ENCODE measurements at places on chromosomes 3 and 15.

DNA sequence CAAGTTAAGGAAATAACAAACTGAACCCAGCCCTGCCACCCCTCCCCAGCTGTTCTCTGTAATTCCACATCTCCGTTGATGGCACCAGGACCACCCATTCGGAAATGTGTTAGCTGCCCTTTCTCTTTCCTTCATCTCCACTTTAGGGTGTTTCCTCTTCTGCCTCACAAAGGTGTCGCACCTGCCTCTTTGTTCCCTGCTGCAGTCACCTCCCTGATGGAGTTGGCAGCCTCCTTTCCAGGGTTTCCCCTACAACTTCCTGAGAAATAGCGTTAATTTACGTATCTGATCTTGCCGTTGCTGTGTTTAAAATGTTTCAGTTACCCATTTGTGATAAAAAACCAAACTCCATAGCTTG is 57.3 kb downstream of the GPR171 start:
- no peak for DNase-seq

DNA sequence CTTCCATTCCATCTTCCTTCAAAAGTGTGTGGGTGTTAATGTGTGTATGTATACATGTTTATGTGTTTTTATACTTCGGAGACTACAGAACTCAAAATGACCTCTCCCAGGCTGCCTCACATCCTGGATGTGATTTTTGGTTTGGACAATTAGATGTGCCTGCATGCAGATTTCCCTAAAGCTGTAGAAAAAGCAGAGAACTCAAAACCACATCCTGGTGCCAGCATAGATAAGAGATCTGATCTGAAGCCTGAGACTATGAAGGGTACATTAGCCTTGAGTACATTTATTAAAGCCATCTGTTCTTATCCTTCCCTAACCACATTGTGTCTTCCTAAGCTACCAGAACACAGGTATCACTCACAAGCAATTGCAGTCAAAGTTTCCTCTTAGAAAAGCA is 319.4 kb upstream of the RASGRP1 start:
- no peak for DNase-seq

DNA sequence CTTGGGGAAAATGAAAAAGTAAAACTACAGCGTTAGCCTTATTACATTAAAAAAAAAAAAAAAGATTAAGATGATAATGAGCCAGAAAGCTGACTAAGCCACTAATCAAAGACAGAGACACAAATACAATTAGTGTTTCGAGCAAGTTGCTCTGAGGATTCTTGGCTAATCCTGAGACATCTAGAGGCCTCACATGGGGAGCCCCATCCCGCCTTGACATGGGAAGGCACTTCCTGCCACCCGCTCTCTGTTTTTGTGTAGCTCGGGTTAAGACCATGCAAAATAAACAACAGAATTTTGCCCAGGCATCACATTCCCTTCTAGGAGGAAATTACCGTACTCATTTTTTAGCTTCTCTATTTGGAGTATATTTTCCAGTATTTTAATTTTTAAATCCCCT is 15.3 kb downstream of the HESX1 start:
- no peak for DNase-seq

DNA sequence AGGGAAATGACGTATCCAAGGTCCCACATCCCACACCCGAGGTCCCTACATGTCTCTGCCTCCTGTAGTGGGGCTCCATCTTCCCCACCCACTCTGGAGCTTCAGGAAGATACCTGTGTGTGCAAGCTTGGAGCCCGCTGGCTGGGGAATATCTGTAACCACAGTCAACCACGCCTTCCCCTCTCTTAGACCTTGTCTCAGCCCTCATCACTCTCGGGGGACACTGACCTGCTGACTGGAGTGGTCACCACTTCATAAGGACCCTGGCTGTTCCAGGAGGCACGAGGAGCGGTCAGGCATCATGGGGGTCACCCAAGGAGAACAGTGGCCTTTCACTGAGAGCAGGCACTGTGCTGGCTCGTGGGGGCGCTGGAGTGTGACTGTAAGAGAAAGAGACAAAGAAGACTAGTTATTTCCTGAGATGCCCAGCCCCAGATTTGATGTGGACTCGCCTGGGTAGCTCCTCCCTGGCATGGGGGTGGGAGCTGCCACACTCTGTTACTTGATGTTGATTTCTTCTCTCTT is 48.6 kb downstream of the CTXND1 start:
- no peak for DNase-seq

GRCh38 chr15:69088300-69088965 is 72.0 kb upstream of the GLCE start:
- no peak for DNase-seq

GRCh38 chr15:38066612-38067011 is 132.2 kb downstream of the TMCO5A start:
- no peak for DNase-seq

DNA sequence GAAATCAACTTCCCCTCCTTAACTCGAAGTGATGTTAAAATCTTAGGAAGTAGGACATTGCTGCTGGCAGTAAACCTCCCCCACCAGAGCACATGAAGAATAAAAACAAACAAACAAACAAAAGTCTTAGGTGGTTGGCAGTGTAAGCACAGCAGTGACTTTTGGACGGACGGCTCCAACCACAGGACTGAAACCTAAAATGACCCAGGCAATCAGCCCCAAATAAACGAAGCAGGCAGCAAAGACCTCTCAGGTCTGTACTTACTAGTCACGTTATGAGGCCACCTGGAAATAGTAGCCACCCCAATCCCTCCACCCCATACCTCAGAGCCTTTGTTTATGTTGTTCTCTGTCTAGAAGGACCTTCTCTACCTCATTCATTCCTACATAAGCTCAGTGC is 33.5 kb upstream of the HES1 start:
- no peak for DNase-seq

DNA sequence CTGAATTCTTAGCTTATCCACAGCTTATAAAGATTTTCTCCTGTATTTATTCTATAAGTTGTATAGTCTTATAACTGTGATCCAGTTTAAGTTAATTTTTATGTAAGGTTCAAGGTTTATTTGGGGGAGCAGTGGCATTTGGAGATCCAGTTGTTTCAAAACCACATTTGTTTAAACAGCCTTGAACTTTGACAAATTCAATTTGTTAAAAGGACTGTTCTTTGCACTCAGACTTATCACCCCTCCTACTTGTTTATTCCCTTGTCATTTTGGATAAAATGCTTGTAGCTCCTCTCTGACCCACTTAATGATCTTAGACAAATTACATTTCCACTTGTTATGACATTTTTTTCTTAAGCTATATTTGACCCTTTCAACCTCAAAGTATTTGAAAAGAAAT is 327.8 kb downstream of the DOCK3 start:
- no peak for DNase-seq

DNA sequence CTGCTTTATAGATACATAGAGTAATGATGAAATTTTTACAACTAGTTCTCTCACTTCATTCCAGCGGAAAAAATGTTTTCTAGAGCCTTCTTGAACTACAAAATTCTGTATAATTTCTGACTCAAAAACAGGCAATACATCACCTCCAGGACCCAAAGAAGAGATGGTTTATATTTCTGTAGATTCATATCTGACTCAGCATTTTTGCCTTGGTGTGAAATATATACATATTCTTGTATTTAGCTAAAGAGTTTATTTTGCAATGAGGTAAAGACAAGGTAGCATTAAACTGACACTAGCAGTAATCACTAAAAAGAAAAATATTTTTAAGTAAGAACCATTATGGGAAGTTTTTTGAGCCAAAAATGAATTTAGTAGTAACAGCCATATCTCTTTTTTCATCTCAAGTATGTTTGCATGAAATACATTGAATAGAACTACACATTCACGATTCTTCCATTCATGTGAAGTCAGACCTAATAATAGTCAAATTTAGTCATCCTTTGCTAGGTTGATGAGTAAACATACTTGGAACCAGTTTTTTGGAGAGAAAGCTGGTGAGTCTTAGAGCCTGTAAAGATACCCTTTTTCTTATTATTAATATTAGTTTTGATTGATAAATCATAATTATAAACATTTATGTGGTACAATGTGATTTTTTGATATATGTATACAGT is 31.6 kb downstream of the COL8A1 start:
- DNase-seq, result no peak

- no peak for DNase-seq
These were observed 26.5 kb upstream of the FBXL2 start for GRCh38 chr3:33250712-33251111.

DNA sequence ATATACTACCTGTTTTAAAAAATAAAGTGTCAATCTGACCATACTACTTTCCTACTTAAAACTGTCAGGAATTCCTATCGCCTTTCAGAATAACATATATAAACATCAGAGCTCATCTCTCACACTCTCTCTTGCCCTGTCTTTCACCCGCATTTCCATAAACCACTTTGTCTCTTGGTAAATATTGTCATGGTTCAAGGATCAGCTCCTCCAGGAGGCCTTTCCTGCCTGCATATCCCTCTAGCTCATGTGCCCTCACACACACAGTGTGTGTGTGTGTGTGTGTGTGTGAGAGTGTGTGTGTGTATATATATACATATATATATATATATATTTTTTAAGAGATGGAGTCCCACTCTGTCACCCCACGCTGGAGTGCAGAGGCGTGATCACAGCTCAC is 6.7 kb downstream of the SUMF1 start:
- no peak for DNase-seq

DNA sequence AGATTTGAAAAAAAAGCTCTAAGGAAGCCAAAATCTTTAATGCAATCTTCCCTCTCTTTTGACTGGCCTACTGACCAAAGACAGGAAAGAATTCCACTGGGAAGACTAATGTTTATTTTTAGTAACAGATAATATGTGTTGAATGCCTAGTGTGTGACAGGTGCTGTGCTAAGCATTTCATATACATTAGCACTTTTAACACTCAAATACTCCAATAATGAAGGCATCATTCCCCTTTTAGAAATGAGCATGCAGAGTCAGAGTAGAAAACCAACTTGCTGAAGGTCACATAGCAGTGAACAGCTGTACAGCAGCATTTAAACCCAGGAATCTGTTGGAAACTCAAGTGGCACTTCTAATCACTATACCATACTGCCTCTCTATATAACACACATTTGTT is 170.6 kb downstream of the MINAR1 start:
- DNase-seq, result no peak

DNA sequence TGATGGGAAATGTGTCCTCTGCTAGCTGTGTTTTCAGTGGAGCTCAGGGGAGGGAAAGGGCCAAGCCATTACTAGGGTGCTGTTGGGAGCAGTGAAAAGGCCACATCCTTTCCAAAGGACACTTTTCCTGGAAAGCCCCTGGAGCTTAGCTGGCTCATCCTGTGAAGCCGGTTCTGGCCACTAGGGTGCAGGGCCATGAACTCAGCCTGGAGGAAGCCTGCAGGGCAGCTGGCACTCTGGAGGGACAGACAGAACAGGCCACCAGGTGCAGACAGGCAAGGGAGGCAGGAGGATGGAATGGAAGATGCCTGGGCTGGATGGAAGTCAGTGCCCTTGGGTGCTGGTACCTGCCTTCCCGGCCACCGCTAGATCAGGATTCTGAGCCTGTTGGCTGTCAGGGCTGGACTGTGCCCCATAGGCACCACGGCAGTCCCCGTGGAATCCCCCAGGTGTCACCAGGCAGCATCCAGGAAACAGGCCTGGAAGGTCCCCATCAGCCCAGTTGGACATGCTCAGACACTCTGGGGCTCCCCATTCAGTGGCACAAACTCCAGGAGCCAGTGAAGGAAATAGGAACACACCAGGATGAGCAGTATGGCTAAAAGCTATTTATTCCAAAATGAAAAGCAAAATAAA is 76.2 kb upstream of the C2CD4B start:
- DNase-seq, result no peak

- DNase-seq, result no peak
These were observed 106.2 kb upstream of the PLAAT1 start for GRCh38 chr3:193134856-193135255.

DNA sequence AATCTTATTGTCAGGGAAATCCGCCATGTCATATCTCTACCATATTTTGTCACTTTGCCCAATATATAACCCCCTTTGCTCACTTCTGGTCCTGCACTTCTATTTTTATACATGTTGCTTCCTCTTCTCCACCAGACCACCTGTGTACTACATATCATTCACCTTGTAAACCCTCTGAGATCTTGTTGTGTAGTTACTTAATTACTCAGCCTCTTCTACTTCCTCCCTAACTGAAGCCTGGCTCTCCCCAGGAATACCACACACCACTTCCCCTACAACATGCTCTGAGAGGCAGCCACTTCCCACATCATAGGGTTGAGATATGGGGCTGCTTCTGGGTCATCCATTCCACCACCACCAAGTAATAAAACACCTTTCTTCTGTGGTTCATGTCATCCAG is 10.0 kb downstream of the HEXA start:
- no peak for DNase-seq

- DNase-seq, result no peak
These were observed 817.5 kb upstream of the ALCAM start for GRCh38 chr3:104549099-104549714.

DNA sequence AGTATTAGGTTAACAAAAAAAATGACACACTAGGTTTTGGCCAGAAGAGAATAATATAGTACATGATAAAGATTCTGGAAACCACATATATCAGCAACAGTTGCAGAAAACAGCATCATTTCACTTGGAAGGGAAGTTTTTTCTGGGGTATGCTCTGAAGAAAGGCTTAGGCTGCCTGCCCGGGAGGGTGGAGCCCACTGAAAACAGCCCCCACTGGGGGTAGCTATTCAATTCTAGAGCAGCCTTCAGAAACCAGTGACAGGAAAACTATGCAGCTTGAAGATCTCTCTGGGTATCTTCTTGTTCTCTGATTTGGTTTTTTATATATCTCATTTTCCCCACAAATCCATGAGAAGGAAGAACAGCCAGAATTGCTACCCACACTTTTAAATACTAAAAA is 43.2 kb downstream of the ZMAT3 start:
- no peak for DNase-seq

DNA sequence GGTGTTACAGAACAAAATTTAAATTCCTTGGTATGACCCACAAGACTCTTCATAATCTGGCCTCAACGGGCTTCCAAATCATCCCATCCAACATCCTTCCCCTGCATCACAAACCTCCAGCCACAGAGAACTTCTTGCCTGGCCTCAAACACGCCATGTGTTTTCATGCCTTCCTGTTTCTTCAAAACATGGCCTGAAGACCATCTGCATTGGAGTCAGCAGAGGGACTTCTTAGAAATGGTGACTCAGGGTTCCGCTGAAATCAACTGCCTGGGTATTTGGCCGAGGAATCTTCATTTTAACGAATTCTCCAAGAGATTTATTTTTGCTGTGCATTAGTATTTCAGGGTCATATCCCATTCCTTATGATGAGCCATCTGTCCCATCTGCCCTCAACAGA is 138.1 kb upstream of the RAP2B start:
- no peak for DNase-seq

- DNase-seq, result no peak
These were observed 43.2 kb upstream of the CSTA start for GRCh38 chr3:122281891-122282290.

GRCh38 chr3:49020330-49021212 is 1.4 kb upstream of the NDUFAF3 start:
- no peak for DNase-seq

DNA sequence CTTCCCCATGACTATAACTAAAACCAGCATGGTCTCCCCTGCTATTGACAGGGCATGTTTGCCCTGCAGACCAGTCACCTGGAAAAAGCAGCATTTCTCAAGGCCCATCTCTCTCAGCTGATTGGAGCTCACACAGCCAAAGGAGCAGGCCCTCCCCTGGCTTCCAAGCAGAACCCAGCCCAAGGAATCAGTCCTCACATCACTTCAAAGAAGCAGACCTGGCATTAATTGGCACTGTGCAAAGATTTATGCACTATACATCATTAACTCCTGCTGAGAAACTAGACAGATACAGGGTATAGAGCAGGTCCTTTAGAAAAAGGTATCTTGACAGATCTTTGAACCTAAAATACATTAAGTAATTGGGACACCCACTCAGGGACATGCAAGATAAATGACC is 323.8 kb upstream of the PPP2R3A start:
- DNase-seq, result no peak

GRCh38 chr15:86489981-86490380 is 410.3 kb downstream of the AGBL1 start:
- DNase-seq, result no peak
